ENCODE measurements at places on chromosomes 11 and 22.

DNA sequence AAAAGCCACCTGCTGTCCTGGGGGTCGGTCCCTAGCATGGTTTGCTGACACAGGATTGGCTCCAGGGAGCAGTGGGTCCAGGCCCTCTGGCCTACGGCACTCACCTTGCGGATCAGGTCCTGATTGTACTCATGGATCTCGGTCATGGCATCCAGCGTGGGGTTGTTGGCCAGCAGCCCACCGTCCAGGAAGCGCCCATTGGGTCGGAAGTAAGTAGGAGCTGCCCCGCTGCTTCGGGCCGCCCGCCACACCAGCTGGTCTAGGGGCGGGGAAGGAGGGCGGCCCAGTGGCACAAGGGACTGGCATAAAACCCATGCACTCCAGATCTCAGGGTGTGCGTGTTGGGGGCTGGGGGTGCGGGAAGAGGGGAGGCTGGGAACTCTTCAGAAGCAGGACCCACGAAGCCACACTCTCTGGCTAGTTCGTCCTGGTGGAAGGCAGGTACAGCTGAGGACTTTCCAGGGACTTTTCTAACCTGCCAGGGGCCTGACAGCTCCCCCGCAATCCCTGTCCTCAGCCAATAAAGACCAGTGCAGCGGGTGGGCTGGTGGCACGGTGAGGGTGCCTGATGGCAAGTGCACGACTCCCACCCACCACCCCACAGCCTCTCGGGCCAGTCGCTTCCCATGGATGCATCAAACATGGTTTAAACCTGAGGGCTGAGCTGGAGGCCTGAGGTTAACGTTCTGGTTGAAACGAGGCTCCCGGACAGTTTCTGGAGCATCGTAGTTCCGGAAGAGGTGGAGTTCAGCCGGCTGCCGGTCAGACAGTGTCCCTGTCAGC, 5.1 kb upstream of the BAIAP2L2 start:
- H3K27me3 ChIP-seq: peaks cover 3% of the 10 kb centered on the region
- H3K4me3 ChIP-seq: no peak overlapping the region
- no peak for DNase-seq
- H3K27ac ChIP-seq: no peak overlapping the region
- H3K36me3 ChIP-seq: peaks cover 3% of the 10 kb centered on the region
- H3K4me1 ChIP-seq: peaks cover 12% of the 10 kb centered on the region

DNA sequence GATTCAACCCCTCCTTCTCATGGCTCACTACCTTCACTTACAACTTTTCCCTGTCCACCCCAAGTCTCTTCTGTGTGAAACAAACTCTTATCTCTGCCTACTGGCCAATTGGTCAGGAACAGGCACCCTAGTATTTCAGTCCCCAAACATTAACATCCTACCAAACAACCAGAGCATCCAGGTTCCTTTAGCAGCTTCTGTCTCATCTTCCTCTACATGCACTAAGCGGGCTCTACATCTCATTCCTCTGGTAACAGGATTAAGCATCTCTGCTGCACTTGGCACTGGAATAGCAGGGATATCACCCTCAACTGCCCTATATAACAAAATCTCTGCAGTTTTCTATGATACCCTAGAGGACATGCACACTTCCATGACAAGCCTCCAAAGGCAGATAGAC, 116.2 kb downstream of the JRKL start:
- H3K27me3 ChIP-seq: no peaks in the 10 kb centered on the region
- DNase-seq: no peak
- no peaks in the 10 kb centered on the region for H3K36me3 ChIP-seq
- no peak overlapping the region for H3K27ac ChIP-seq
- no peak overlapping the region for H3K4me3 ChIP-seq

- peaks cover 2% of the 10 kb centered on the region for H3K4me1 ChIP-seq
- no peak for DNase-seq
- H3K4me3 ChIP-seq: no peak overlapping the region
- peaks cover 8% of the 10 kb centered on the region for H3K36me3 ChIP-seq
Observed at GRCh38 chr11:68082481-68082880, 38.7 kb downstream of the CHKA start.

DNA sequence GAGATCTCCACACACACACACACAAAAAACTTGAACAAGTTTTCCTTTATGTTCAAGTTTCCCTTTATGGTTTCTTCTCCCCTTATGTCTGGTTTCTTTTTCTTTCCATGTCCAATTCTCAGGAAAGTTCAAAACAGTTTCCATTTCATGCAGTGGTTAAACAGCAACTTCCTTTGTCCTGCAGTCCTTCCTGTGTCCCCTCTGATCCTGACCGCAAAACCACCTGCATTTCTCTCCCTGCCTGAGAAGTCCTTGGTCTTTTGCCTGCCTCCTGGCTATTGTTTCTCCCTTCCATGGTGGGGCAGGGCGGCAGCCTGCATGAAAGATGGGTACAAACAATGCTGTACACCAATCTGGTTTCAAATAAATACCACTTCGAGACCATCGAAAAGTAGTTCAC, 58.3 kb upstream of the SORL1 start:
- no peak for DNase-seq
- peaks cover 1% of the 10 kb centered on the region for H3K4me1 ChIP-seq
- H3K27ac ChIP-seq: no peak overlapping the region
- no peaks in the 10 kb centered on the region for H3K36me3 ChIP-seq

GRCh38 chr11:70603756-70604211, 205.5 kb downstream of the CTTN start:
- H3K4me3 ChIP-seq: no peak overlapping the region
- H3K4me1 ChIP-seq: peaks cover 1% of the 10 kb centered on the region
- no peak overlapping the region for H3K27ac ChIP-seq

DNA sequence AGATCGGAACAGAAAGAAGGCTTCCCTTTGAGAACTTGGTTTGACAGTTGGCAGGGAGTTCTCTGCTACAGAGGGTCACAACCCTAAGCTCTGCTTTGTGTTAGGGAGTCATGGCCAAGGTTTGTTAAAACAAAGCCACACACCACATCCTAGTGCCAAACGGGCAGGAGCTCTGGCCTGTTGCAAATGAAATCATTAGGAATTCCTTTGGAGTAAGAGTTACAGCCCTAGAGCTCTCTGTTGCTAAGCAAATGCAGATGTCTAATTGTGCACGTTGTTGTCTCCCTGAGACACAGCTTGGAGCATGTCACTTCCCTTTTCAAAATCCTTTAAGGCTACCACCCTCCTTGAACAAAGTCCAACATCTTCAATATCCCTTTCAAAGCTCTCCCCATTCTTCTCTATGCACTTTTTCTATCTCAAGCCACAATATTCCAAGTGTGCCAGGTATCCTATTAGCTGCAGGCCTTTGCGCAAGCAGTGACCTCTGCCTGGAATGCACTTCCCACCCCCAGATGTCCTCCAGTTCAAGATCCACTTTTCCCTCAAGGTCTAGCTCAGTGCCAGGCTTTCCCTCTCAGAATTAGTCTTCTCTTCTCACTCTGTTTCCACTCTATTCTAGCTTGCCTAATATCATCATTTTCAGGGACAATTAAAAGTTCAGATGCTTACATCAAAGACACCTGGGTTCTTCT, 253.7 kb upstream of the POU2AF2 start:
- no peak for DNase-seq
- H3K36me3 ChIP-seq: no peaks in the 10 kb centered on the region

GRCh38 chr11:46493791-46494190, 100.0 kb downstream of the AMBRA1 start:
- H3K36me3 ChIP-seq: peaks cover 1% of the 10 kb centered on the region
- DNase-seq: no peak
- no peaks in the 10 kb centered on the region for H3K27me3 ChIP-seq
- peaks cover 7% of the 10 kb centered on the region for H3K4me1 ChIP-seq
- no peak overlapping the region for H3K4me3 ChIP-seq
- H3K27ac ChIP-seq: no peak overlapping the region

DNA sequence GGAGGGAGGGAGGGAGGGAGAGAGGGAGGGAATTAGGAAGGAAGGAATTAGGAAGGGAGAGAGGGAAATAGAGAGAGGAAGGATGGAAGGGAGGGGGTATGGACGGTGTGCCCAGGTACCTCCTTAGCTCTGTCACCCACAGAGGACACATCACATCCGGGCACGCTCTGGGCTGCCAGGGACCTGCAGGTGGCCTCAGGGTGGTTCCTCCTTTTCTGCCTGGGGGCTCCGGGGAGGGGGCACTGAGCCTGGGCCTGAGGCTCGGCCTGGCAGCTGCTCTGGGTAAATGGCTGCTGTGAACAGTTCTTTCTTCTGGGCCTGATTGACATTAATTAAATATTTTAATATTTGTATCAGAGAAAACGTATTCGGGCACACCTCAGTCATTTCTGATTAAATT, 733.5 kb downstream of the BRD1 start:
- no peaks in the 10 kb centered on the region for H3K27me3 ChIP-seq
- H3K36me3 ChIP-seq: no peaks in the 10 kb centered on the region
- H3K4me1 ChIP-seq: no peaks in the 10 kb centered on the region
- no peak overlapping the region for H3K27ac ChIP-seq

DNA sequence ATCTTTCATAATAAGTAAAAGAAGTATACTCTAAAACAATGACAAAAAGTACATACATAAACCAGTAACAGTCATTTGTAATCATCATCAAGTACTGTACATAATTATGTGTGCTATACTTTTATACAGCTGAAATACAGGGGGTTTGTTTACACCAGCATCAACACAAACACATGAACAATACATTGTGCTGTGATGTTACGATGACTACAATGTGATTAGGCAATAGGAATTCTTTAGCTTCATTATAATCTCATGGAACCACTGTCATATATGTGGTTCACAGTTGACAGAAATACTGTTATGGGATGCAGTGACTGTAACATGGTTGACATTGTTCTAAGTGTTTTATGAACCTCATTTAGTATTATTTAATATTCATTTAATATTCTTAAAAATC, 914.4 kb upstream of the TENM4 start:
- H3K27me3 ChIP-seq: no peaks in the 10 kb centered on the region
- H3K36me3 ChIP-seq: no peaks in the 10 kb centered on the region
- no peak overlapping the region for H3K4me3 ChIP-seq
- no peak overlapping the region for H3K27ac ChIP-seq

DNA sequence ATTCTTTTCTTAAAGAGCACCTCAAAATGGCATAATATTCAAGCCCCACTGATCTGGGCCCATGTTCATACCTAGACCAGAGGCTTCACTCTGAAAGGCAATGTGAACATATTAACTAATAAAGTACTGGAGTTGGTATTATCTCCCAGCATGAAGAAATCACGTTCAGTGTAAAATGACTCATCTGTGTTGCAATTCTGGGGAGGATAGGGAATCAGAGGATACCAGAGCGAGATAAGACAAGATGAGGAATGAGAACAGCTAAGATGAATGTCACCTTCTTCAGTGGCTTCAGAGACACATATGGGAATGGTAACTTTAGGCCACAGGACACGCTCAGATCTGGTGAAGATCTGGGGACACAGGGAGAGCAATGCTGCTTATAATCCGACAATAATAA, 121.1 kb downstream of the NTM start:
- H3K27me3 ChIP-seq: peaks cover 10% of the 10 kb centered on the region
- no peak for DNase-seq
- no peak overlapping the region for H3K4me3 ChIP-seq
- H3K4me1 ChIP-seq: peaks cover 4% of the 10 kb centered on the region

GRCh38 chr22:27124351-27124966, 467.1 kb downstream of the MIAT start:
- no peaks in the 10 kb centered on the region for H3K36me3 ChIP-seq
- no peaks in the 10 kb centered on the region for H3K4me1 ChIP-seq
- H3K27ac ChIP-seq: no peak overlapping the region
- no peak for DNase-seq
- H3K4me3 ChIP-seq: no peak overlapping the region

- peaks cover 1% of the 10 kb centered on the region for H3K4me1 ChIP-seq
- no peak overlapping the region for H3K4me3 ChIP-seq
- no peaks in the 10 kb centered on the region for H3K27me3 ChIP-seq
- no peaks in the 10 kb centered on the region for H3K36me3 ChIP-seq
- DNase-seq: no peak
- no peak overlapping the region for H3K27ac ChIP-seq
Observed at GRCh38 chr22:30718938-30719337, 24.3 kb downstream of the OSBP2 start.

GRCh38 chr22:45491841-45492240, 10.8 kb upstream of the FBLN1 start:
- H3K27me3 ChIP-seq: no peaks in the 10 kb centered on the region
- no peak overlapping the region for H3K4me3 ChIP-seq
- DNase-seq: no peak

DNA sequence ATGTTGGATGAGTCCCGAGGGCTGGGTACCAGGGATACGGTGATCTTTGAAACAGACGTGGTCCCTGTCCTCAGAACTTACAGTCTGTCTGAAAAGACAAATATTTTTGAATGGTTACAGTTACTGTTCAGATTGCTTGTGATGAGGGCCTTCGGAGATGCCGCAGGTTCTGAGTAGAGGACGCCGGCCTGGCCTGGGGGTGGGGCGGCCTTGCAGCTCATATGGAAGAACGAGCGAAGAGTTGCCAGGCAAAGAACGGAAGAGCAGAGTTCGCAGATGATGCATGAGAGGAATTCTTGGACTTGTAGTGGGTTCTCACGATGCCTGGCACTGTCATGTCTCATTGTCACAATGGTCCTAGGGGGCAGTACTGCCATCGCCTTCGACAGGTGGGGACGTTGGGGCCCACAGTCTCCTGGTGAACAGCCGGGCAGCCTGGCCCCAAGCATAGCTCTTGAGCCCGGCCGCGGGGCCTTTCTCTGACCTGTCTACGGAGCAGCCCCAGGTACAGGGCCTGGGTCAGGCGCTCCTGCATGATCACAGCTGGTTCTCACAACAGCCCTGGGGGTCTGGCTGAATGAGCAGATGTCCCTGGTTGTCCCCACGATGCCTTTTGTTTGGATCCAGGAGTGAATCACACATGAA, 60.9 kb upstream of the PARVG start:
- H3K36me3 ChIP-seq: peaks cover 1% of the 10 kb centered on the region
- H3K4me1 ChIP-seq: no peaks in the 10 kb centered on the region
- no peak overlapping the region for H3K4me3 ChIP-seq
- no peak overlapping the region for H3K27ac ChIP-seq

DNA sequence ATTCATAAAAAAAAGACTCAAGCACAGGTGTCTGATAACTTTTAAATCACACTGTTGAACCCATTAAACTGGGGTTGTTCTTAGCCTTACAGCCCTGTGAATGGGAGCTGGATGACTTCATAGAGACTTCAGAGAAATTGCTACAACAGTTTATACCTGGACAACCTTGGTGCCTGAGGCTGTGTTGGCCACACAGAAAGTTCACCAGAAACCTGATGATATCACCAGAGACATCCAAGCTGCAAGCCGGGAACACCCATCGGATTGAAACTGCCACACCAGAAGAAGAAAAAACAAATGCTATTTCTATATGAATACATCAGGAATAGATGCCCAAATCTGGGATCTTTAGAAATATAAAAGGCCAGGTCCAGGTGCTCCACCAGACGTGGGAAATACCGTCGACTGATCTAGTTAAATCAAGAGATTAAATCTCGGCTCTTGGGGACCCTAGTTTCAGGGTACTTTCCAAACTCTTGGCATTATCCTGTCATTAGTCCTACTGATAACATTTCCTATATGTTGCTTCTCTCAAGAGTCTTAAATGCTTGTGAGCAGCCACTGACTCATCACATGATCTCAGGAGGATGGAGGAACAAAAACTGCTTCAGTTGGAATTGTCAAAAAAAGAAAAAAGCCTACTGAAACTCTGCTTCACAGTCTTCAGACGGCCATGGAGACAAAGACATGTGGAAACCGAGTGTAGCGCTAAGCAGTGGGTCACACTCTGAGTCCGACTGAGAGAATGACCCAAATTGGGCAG, 28.6 kb upstream of the APOL5 start:
- no peaks in the 10 kb centered on the region for H3K36me3 ChIP-seq
- DNase-seq: no peak
- H3K4me3 ChIP-seq: no peak overlapping the region
- H3K4me1 ChIP-seq: peaks cover 2% of the 10 kb centered on the region
- no peak overlapping the region for H3K27ac ChIP-seq
